Stimulated activated naive CD4-positive, alpha-beta T cell (primary cell): ENCODE measurements at places on chromosomes 16 and 17.
A peak's percentile ranks its signal among the peaks of the same experiment; 100 is the strongest.

GRCh38 chr16:22161999-22162655 lies at the start of gene SDR42E2:
Gene SDR42E2, plus strand, starts transcription at chr16:22162506. Its CDS starts 3,077 bp downstream, at chr16:22165583.
- peak; percentile 49 for DNase-seq

GRCh38 chr16:11253995-11254912 lies 1.8 kb downstream of the SOCS1 start:
- DNase-seq, result peak; percentile 39

- no peak for DNase-seq
Observed at GRCh38 chr17:71187145-71187878, 933.5 kb upstream of the SOX9 start.

DNA sequence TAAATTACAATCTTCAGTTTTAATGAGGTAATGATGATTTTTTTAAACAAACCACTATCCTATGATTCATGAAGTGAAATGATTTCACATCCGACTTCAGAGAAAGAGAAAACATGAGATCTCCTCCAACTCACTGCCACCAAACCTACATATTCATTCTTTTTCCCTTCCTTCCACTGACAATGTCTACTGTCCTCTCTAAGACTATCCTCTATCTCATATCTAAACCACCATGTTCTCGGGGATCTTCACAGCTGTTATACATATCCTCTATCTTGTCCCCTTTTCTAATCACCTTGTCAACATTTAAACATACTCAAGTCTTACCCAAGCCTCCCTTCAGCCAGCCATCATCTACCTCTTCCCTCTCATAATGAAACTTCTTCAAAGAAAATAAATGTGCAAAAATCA lies 53.5 kb downstream of the SMURF2 start:
- DNase-seq, result no peak
